ENCODE measurements at places on chromosomes 13 and 19.

DNA sequence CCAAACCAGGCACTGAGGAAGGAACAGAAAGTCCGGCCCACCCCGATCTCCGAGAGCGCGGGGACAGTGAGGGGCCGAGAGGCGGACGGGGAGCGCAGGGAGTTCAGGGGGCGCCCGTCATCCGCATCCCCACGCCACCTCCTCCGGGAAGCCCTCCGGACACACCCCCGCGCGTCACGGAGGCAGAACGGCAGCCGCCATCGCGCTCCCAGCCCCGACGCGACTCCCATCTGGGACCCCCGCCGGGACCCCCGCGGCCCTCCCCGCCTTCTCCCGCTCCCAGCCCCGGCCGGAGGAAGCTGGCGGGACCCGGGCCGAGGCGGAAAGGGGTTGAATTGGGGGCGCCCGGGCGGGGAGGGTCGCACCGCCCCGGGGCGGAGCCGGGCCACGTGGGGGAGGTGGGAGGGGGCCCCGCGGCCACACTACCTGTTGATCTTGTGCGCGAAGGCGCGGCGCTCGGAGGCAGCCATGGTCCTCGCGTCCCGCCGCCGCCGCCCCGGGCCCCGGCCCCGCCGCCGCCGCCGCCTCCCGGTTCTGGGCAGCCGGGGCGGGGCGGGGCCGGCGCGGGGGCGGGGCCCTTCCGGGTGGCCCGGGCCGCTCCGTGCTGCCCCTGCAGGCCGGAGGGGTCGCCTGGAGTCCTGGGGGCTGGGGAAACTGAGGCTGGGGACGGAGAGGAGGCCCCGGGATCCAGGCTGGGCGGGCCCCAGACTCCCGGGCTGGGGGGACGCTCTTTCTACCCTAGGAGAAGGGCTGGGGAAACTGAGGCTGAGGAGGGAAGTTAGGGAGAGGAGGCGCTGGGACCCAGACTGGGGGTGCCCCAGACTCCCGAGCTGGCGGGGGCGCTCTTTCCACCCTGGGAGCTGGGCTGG lies at the start of gene DOCK6:
Gene DOCK6, minus strand, starts transcription at position 554 of the 869 bp plus-strand sequence. Its CDS starts 84 bp downstream, at position 470.
- no peak for DNase-seq

DNA sequence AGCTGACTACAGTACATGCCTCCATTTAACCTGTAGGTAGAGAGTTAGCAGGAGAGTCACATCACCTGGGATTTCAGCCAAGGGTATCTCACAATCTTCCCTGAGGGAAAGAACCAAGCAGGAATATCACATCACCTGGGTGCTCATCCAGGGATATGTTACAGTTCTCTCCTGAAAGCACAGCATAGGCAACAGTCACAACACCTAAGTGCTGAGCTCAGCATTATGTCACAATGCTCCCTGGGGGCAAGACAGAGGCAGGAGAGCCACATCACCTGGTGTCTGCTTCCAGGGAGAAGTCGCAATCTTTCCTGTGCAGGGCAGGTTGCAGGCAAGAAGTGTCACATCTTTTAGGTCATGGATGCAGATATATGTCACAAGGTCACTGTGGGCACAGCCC lies 9.4 kb upstream of the ZNF91 start:
- DNase-seq = no peak

GRCh38 chr13:40624986-40625385 lies 41.5 kb downstream of the FOXO1 start:
- no peak for DNase-seq

- no peak for DNase-seq
These were observed 10.0 kb downstream of the MAG start for GRCh38 chr19:35301961-35302360.

DNA sequence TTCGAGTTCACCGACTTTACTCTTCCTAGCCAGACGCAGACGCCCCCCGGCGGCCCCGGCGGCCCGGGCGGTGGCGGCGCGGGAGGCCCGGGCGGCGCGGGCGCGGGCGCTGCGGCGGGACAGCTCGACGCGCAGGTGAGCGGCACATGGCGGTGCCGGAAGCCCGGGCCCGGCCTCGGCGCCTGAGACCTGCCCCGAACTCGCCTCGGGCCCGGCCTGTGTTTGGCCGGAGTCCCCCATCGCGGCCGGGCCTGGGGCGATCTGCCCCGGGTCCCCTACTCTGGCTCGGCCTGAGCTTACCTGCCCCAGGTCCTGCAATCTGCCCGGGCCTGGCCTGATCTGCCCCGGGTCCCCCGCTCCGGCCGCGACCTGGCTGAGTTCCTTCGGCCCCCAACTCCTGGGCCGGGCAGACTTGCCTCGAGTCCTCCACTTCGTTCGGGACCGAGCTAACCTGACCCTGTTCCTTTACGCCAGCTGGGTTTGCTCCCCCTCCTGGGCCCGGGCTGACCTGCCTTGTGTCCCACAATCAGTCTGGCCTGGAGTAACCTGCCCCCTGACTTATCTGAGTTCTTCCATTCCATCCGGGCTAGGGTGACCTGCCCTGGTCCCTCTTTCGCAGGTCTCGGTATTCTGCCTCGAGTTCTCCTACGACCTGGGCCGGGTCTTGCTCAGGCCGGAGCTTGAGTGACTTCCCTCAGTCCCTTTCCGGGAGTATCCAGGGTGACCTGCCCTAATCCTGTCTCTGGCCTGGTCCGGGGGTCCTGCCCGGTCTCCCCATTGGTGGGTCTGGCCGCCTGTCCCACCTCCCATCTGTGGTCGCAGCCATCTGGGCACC lies 764 bp downstream of the UPF1 start:
- DNase-seq = no peak

- DNase-seq = no peak
These were observed 890.5 kb downstream of the UQCRFS1 start for GRCh38 chr19:28322491-28322890.

DNA sequence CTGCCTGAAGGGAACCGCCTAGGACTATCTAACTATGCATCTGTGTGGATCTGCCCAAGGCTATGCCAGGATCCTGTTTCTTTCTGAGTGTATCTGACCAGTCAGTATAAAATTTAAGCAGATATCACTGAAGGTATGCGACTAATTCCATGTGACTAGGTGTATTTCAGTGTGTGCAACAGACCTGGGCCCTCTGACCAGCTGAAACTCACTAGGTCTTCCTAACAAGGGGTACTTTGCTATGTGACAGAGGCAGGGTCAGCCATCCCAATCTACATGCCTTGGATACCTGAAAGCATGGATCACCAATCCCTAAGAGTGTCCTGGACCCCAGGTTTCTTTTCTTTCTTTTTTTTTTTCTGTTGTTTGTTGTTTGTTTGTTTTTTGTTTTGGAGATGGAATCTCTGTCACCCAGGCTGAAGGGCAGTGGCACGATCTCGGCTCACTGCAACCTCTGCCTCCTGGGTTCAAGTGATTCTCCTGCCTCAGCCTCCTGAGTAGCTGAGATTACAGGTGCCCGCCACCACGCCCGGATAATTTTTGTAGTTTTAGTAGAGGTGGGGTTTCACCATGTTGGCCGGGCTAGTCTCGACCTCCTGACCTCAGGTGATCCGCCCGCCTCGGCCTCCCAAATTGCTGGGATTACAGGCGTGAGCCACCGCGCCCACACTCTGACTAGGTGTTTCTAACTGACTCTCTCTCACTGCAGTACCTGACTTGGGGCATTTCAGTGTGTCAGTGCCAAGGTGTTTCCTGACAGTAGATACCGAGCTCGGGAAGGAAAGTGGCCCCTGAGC lies 43.5 kb downstream of the FCGBP start:
- no peak for DNase-seq

DNA sequence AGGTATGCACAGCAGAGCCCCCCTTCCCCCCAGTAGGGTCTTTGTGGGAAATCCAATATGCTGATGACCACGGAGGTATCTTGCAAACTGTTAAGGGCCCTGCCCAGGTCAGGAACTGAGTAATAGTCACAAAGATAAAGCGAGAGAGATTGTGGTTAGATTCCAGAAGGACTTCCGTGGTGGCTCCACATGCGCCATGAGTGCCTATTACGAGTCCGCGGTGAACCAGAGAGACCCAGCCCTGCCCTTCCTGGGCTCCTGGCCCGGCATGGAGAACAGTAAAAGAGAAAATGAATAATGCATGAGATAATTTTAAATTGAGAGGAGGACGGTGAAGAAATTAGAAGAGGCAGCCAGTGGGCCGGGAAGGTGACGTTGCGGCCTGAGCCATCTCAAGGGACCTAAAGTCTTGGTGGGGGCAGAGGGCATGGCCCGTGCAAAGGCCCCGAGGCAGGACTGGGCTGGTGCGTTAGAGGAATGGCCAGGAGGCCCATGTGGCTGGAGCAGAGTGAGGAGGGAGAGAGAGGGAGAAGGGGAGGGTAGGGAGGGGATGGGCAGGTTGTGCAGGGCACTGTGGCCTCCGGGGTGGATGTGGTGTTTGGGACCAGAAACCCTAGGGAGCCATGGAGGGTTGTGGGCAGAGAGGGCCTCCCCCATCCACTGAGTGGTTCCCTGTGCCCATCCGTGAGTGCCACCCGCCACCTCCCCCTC lies 46.6 kb upstream of the NFIC start:
- DNase-seq = no peak

DNA sequence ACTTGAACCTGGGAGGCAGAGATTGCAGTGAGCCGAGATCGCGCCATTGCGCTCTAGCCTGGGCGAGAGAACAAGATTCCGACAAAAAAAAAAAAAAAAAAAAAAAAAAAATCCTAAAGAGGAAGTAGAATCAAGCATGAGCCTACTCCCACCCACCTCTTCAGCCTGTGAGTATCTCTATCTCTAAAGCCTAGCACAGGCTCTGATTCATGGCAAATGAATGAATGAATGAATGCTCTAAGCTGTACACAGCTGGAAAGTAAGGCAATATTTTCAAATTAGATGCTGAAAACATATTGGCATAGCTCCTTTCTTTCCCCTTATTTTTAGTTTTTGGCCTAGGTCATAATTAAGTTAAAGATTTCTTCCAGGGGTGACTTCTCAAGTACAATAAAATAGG lies 35.7 kb upstream of the FAM216B start:
- no peak for DNase-seq

DNA sequence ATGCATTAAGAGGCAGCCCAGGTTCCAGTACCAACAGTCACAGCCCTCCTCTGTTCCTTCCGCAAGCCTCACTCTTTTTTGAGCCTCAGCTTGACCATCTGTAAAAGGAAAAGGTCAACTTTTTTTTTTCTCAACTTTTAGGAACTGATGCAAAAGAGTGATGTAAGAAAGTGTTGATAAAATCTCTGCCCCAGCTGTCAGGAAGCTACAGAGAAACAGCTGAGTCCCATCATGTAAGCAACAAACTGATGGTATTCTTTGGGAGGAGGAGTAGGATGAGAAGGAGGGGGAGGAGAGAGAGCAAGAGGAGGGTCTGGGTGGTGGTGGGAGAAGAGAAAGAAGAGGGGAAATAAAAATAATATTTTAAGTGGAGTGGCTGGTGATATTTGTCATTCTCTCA lies 233.9 kb upstream of the TSHZ3 start:
- DNase-seq = no peak

DNA sequence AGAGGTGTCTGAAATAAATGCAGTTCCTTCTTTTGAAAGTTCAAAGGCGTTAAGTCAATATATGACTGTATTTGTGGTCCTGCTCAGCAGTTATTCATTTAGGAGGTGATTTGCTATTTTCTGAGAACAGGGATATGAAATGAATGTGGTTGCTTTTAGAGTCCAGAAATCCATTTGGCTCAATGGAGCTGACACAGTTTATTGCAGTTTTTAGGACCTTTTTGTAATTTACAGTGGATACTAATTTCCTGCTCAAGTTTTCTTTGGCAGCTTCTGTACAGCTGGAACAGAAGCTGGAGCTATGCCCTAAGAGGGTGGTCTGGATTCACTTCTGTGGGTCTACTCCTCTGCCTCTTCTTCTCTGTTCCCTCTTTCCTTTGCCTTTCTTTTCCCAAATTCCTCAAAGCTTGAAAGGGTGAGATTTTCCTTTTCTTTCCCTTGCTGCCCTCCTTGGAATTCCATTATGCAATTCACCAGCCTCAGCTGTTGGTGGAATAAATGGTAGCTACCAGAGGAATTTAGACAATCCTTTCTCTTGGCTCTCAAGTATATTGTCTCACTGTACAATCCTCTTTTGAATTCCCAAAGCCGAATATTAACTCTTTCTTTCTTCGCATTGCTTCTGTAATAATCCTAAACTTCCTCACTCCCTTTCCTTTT lies 39.9 kb downstream of the ITGBL1 start:
- DNase-seq = no peak

Measured in GM18507 (cell line).